ENCODE measurements at places on chromosomes 12 and 14. TPM values are rescaled to one million over a fixed set of nuclear protein-coding genes. Genes with fewer than 3 reads are reported as not detected.

Gene PIANP
- total RNA-seq: 1.2 TPM

Gene GPR135
- 5.9 TPM for total RNA-seq

Gene TTC9
- total RNA-seq: 22.9 TPM

Gene BEST3
- 0.78 TPM for total RNA-seq

Gene INHBC
- not detected for total RNA-seq

Gene CLEC7A
- total RNA-seq: 4.5 TPM

Gene KLHL33
- total RNA-seq: 0.31 TPM

Gene PFDN5
- total RNA-seq: 423 TPM

All from occipital lobe (tissue), 3 donors.